ENCODE measurements at places on chromosomes 6 and 20.

- no peak for DNase-seq
These were observed 230.9 kb downstream of the CDC5L start for GRCh38 chr6:44618371-44618770.

DNA sequence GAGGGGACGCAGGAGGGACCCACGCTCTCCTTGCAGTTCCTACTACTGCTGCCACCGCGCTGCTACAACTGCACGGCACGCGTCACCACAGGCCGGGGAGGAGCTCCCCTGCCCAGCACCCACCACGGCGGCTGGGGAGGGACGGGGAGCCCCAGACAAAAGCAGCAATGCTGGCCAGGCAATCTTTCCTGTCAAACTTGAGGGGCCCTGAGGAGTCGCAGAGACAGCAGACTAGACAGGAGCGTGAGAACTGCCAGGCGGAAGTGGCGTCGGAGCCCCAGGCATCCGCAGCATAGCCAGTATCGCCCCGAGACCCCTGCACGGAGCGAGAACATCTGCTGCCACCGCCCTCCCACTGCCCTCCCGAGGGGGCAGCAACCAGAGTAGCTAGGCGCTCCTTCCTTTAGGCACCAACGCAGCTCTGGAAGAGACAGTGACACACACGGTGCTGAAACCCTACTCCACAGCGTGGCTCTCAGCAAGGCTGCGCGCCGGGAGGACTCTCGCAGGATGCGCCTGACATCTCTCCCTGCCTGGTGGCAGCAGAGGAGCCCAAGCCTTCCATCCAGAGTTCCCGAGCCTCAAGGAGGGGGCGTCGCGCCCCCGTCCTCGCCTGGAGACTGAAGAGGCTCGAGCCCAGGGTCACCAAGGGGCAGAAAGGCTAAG, 2.2 kb downstream of the TAF4 start:
- DNase-seq = no peak

DNA sequence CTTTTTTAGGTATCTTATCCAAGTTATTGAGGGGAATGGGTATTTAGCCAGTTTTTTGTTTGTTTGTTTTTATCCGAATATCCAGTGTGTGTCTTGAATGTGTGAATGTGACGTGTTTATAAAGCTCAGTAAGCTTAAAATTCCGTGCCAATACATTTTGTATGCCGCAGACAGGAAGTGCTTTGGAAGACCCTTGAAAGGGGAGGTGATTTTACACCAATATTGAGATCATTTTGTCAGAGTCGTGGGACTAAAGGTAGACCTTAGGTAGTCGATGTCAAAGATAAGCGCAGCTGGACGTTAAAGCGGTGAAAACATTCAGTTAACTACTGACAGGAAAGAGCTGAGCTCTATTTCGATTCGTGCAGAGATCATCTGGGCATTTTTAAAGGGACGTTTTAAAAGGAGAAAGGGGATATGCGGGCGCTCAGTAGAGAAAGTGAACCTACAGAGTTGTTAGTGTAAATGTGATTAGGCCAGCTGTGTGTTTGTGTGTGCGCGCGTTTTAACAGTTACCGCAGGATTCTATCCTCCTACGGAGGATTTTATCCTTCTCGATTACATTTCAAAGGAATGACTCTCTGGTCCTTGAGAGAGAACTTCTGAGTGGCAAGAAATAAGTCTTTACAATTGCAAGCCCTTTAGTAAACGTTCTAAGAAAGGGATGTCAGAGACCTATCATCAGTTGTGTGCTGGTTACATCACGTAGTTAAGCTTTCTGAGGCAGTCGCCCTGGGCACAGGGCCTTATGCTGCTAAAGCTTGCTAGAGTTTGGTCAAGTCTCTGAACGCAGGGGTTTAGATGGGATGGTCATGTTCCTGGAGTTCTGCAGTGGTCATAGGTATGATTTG, 625 bp upstream of the ECHDC1 start:
- DNase-seq = no peak

- DNase-seq = no peak
These were observed 26.5 kb upstream of the RNF24 start for GRCh38 chr20:4041748-4042411.

DNA sequence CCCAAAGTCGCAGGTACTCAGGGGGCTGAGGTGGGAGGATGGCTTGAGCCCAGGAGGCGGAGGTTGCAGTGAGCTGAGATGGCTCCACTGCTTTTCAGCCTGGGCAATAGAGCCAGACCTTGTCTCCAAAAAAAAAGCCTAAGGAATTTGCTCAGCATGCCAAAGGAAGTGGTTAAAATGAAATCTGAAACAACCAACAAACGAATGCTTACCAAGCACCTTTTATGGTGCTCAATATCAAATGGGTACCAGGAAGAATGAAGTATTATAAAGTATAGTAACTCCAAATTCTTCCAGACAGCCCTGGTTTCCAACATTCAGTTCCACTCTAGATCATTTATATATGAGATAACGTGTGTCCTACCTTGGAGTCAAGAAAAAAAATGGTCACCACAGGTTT, 14.0 kb downstream of the GMDS start:
- no peak for DNase-seq

DNA sequence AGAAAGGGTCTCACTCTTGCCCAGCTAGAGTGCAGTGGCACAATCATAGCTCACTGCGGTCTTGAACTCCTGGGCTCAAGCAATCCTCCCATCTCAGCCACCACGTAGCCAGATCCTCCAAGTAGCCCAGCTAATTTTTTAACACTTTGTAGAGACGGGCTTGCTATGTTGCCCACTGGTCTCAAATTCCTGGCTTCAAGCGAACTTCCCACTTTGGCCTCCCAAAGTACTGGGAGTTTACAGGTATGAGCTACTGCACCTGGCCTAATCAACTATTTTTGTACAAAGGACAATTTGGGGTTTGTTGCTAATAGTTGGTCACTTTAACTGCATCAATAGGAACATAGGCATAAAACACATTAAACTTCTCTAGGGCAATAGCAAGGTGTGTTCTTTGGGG, 29.9 kb upstream of the SYNCRIP start:
- no peak for DNase-seq

DNA sequence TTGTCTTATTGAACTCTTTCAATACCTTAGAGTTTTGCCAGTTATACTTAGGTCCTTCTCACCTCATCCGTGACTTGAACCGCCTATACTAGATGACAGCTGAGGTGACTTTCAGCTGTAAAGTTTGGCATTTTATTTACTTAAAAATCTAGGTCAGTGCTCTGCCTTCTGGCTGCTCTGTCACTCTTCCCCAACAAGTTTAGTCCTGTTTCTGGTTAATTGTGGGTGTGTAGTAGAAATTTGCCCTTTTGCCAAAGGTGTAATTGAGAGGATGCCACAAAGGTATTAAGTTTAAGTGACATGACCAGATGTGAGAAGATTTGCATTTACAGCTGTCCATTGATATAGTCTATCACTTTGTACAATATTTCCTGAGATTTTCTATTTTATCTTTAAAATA, 106.2 kb downstream of the FARS2 start:
- DNase-seq = no peak

GRCh38 chr6:17831135-17831534, 124.4 kb upstream of the NUP153 start:
- no peak for DNase-seq

GRCh38 chr6:159301277-159301676, 132.1 kb downstream of the FNDC1 start:
- no peak for DNase-seq

- no peak for DNase-seq
These were observed 1.4 kb downstream of the PAQR8 start for GRCh38 chr6:52363228-52363867.
